ENCODE measurements at places on chromosomes 2 and 18.

DNA sequence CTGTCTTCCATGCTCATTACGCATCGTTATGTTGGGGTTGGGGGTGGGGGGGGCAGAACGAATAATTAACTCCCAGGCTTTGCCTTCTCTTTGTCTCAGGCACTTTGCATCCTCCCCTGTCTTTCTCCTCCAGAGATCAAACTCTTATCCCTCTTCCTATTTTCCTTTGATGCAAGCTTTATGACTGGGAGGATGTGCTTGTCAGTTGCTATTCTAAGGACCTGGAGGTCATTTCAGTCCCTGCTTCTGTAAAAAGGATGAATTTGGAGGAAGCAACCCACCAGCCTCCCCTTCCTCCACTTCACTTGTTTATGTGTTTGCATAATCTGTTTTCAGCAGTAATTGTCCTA lies 87.5 kb downstream of the ZCCHC2 start:
- no peak for DNase-seq

DNA sequence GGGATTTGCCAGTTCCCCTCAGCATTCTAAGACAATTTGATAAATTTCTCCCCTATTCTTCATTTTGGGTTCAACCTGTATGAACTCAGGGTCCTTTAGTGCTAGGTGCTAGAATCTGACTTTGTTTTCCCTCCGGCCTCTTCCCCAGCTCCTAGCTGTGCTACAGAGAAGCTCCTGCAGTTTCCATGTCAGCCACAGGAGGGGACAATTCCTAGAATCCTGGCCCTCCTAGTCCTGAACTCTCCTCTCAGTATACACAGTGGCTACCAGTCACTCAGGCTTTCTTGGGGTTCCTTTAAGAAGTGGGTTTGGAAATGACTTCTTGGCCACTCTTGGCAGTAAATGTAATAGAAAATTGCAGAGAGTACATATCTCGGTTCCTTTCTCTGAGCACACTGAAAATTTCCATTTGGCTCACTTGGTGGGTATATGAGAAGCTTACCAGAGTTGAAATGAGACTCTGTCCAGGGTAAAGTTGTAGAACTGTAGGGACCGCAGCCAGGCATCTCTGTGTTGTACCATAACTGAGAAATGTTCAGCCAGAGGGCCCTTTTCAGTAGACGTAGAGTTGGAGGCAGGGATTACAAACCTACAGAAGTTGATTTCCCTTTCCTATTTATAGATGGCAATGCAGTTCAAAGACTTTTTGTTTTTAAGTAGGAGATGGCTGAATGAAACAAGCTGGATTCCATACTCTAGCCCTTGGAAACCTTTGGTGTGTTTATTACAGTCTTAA lies 5.0 kb upstream of the CHST10 start:
- DNase-seq = peak; percentile 60

GRCh38 chr2:126041391-126042047 lies 614.4 kb upstream of the GYPC start:
- DNase-seq = no peak

- no peak for DNase-seq
Observed at GRCh38 chr2:238703436-238703835, 144.4 kb upstream of the TWIST2 start.

GRCh38 chr2:241381872-241382271 lies 25.8 kb downstream of the FARP2 start:
- no peak for DNase-seq

GRCh38 chr2:64515086-64515485 lies 9.0 kb upstream of the AFTPH start:
- no peak for DNase-seq

GRCh38 chr18:77129150-77129551 lies 3.4 kb downstream of the MBP start:
- DNase-seq = no peak

GRCh38 chr2:69132960-69133590 lies 120.1 kb downstream of the ANTXR1 start:
- DNase-seq = no peak

DNA sequence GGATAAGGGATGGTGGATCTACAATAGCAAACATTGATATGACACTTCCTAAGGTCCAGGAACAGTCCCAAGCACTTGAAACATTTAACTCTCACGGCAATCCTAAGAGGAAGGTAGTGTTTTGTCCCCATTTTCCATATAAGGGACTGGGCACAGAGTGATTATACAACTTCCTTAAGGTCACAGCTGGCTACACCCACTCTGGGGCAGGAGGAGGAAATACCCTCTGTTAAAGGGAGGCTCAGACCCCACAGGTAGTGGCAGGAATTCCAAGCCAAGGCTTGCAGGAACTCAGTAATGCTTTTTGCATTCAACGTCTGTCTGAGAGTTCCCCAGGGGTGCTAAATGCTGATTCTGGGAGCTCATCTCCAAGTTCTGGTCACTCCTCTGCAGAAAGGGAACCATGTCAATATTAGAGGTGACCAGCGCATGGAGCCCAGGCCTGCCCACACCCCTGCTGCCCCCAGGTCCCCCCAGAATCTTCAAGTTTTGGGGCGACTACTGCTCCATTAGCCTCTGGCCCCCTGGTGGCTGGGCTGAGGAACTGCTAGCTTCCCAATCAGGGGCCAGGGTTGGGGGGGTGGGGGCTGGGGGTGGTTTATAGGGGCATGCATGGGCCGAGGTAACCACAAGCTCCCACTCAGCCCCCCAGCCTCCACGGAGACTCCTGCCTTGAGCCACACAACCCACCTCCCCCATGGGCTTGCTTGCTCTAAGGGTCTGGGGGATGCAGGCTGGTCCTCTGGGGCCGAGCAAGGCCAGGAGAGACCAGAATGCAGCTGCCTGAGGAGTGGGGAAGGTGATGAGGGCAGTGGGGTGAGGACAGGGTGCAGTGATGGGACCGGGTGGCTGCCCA lies 11.1 kb downstream of the OBSL1 start:
- peak; percentile 30 for DNase-seq

GRCh38 chr2:9307535-9307934 lies 100.9 kb downstream of the ASAP2 start:
- no peak for DNase-seq

DNA sequence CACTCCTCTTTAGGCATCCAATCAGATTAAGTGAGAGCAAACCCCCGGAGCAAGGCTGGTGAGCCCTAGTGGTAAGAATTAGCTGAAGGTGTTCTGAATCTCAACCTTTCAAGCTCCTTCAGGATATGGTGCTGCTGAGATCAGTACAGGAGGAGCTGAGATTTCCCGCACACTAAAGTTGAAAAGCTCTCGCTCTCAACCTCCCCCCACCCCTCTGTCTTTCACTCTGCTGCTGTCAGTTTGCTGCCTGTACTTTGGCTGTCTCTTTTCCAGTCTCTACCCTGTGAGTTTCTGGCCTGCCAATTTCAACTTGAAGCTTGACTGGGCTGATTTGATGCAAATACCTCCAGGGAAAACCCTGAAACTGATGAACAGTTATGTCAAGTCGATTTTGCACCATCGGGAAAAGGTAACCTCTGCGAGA lies 15.7 kb downstream of the ZEB2 start:
- DNase-seq = no peak

DNA sequence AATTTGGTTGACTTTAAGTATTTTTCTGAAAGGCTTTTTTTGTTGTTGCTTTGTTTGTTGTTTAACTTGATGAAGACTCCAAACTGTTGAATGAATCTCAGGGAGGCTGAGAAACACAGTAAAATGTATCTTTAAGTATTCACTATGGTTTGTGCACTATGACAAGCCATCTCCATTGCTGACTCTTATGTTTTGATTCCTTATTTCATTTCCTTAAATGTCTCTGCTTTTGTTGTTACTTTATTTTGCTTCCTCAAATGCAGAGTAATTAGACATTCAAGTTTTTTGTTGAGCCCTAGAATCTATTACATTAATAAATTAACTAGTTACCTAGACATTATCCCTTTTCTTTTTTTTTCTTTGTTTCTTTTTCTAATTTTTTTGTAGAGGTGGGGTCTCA lies 46.3 kb upstream of the SLC39A10 start:
- no peak for DNase-seq

GRCh38 chr2:46780801-46781445 lies 134.7 kb downstream of the MCFD2 start:
- no peak for DNase-seq

DNA sequence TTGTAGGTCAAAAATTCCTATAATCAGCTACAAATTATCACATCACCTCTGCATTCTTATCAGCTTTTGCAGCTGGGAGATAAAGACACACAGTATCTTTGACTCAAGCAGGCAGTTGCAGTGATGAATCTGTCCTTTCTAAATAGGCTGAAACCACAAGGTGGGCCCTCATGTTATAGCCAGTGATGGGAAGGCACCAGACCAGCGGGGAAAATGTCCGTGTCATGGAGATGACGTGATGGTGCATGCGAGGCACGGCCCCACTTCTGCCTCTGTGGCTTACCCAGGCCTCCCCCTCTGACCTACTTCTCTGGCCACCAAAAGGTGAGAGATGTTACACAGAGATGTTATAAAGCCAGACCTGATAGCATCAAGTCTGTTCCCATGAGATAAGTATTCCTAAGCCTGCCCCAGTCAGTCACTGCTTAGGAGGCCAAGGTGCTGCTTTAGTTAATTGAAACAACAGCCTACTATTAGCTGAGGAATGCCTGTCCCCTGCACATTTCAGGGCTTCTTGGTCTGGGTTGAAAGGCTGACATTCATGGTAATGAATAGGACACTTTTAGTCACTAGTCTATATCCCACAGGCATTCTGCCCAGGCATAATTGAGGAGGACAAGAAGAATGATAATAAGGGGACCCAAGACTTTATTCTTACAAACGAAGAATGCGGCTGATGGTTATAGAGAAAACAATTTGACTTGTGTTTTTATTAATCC lies 327.9 kb downstream of the LPIN1 start:
- DNase-seq = no peak

DNA sequence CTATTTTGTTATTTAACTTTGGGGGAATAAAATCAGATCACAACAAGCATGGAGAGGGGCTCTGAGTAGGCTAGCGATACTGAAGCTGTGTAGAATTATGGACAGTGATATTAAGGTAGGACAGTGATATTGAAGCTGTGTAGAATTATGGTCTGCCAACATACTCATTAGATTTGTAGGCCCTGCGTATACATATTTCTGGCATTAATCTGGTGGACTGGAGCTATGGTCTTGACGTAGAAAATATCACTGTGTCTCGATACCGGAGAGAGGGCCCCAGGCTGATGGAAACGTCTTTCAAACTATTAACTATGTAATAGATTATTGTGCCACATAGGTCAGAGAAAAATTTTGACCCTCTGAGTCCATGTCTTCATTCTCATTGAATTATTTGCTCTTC lies 511.4 kb downstream of the ADCYAP1 start:
- DNase-seq = no peak

- DNase-seq = no peak
Observed at GRCh38 chr2:31986906-31987305, 23.9 kb downstream of the MEMO1 start.

GRCh38 chr2:85773692-85774091 lies 19.9 kb downstream of the ATOH8 start:
- no peak for DNase-seq

- DNase-seq = no peak
Observed at GRCh38 chr18:63346031-63346430, 21.0 kb downstream of the KDSR start.

- no peak for DNase-seq
Observed at GRCh38 chr2:118222672-118223421, 134.6 kb downstream of the INSIG2 start.

DNA sequence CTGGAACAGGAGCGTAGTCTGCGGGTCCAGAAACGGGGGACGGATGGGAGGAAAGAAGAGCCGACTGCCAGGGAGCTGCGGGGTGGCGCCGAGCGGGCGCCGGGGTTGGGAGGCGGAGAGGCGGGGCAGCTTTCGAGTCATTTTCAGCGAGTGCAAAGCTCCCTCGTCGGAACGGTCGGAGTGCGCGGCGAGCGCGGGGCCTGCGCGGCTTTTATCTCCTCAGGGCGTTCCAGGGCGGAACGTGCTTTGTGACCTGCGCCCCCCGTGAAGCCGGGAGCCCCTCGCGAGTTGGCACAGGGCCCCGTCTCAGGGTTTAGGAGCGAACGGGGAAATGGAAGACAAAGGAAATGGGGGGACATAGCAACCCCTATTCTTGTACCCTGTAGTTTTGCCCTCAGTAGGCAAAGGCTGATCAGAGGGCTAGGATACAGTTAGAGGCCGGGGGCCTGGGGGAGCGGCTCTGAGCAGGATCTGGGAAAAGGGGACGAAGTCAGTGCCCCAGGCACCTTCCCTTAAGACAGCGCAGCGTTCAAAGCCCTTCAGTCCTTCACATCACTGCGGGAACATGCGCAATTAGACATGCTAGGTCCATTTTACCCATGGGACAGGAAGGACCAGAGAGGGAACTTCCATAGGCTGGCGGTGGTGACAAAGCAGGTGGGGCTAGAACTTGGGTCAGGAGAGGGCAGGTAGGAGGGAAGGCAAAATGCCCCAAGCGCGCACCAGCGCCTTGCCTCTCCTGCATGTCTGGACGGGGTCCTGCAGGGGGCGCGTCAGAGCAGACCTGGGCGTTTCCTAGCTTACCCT lies 60.1 kb upstream of the IL1RL1 start:
- peak; percentile 81 for DNase-seq

GRCh38 chr2:218513676-218514075 lies 54.5 kb downstream of the USP37 start:
- no peak for DNase-seq

DNA sequence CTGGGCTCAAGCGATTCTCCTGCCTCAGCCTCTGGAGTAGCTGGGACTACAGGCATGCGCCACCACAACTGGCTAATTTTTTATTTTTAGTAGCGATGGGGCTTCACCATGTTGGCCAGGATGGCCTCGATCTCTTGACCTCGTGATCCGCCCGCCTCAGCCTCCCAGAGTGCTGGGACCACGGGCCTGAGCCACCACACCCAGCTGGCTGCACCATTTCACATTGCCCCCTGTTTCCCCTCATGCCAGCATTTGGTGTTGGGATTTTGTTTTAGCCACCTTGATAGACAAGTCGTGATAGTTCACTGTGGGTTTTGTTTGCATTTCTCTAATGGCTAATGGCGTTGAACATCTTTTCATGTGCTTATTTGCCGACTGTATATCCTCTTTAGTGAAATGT lies 5.8 kb upstream of the COLEC11 start:
- DNase-seq = no peak

GRCh38 chr2:205593891-205594290 lies 88.4 kb upstream of the NRP2 start:
- DNase-seq = no peak

GRCh38 chr2:219155054-219155644 lies 5.5 kb downstream of the NHEJ1 start:
- peak; percentile 60 for DNase-seq

GRCh38 chr2:178830451-178830850 lies 23.2 kb upstream of the TTN start:
- no peak for DNase-seq

DNA sequence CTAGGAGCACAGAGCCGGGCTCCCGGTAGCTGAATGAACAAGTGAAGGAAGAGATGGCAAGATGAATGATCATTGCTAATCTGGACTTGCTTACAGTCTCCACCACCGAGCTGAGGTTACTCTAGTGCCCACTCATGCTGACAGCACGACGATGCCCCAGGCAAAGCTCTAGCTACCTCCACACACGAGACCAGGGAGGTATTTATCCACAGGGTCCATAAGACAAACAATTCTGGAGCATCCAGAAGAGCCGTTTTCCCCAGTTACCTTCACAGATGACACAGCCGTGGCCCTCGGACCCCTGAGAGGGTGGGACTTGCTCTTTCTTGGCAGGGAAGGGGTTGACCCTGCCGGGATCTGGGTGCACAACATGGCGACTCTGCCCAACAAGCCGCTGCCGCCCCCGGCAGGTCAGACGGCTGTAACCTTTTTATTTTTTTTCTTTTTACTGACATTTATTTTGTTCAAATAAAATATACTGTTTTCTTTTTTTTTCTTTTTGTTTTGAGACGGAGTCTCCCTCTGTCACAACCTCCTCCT lies 120.3 kb downstream of the PXDN start:
- no peak for DNase-seq

GRCh38 chr2:40355451-40355850 lies 96.4 kb downstream of the SLC8A1 start:
- DNase-seq = no peak

GRCh38 chr2:151174127-151174526 lies 87.5 kb downstream of the RBM43 start:
- DNase-seq = no peak

Data from Calu3 (cell line).